ENCODE measurements at places on chromosomes 3 and 15. TPM values are rescaled to one million over a fixed set of nuclear protein-coding genes. Genes with fewer than 3 reads are reported as not detected.
A peak's percentile ranks its signal among the peaks of the same experiment; 100 is the strongest.

- DNase-seq: no peak
Measured at GRCh38 chr15:82570721-82571508, 30.7 kb upstream of the RPS17 start.

GRCh38 chr15:36218991-36219390 is 360.4 kb upstream of the CDIN1 start:
- DNase-seq: no peak

DNA sequence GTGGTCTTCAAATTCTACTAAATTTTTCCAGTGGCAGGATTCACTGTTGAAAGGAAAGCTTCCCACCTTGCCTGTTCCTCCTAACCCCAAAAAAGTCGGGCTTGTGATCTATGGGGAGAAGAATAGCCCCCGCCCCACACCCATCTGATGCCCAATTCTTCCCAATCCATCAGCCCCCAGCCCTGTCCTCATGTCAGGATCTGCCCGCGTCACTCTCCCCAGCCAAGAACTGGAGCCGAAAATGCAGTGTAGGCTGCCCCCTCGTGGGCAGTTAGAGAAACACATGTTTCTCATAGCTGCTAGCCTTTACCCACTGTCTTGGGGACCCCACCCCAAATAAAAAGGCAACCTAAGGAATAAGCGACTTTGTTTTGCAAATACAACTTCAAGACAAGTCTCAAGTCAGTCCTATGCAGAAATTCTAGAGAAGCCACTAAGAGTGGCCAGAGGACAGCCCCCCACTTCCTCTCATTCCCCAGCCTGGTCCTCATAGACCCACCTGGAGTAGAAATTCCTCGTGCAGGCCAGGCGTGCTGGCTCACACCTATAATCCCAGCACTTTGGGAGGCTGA is 13.0 kb upstream of the CSK start:
- peak; percentile 79 for DNase-seq

DNA sequence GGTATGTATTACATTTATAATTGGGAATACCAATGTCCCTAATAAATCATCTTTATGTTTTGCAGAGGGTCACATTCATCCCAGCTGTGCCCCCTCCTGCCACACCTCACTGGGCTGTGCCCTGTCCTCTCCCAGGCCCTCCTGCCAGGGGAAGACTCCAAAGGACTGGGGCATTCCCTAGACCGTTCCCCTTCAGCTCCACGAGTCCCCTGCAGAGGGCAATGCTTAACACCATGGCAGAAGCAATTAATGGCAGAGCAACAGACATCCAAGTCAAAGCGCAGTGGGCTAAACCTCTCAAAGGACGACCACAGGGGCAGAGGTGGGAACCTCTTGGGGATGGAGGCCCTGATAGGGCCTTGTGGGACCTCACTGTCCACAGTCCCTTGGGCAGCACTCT is 71.3 kb upstream of the SEC13 start:
- DNase-seq: no peak

DNA sequence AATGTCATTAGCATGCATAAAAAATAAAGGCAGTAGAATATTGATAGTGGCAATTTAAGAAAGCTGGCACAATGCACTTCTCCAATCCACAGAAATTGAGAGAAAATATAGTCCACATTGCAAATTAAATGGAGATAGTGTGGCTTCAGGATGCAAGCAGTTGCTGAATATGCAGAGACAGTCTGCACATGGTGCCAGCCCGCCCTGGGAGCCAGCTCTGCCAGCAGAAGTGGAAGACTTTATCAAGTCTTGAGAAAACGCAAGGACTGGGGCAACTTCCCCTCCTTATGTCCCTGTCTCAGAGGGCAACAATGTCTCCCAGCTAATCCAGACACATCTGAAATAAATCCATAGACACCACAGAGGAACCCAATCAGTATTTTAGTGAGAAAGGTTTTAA is 57.2 kb downstream of the MB21D2 start:
- DNase-seq: no peak

- DNase-seq: no peak
Measured at GRCh38 chr3:195274259-195274966, 3.5 kb upstream of the XXYLT1 start.

- no peak for DNase-seq
Measured at GRCh38 chr3:194279701-194280360, 71.3 kb downstream of the CPN2 start.

DNA sequence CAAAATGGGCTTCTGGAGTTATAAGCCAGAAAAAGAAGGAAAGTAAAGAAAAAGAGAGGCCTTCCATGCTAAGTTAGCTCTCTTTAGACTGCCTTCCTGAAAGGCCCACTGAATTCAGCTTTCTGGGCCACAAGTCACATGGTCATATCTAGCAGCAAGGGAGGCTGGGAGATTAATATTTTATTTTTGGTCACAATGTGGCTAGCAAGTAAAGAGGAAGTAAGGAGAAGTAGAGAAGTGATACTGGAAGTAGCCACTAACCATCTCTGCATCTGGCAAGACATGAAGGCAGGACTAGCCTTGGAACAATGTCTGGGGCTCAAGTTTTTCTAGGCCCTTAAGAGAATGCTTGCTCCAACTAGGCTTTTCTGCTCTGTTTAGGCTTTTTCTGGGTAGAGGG is 81.8 kb upstream of the UBE2E1 start:
- DNase-seq: no peak

DNA sequence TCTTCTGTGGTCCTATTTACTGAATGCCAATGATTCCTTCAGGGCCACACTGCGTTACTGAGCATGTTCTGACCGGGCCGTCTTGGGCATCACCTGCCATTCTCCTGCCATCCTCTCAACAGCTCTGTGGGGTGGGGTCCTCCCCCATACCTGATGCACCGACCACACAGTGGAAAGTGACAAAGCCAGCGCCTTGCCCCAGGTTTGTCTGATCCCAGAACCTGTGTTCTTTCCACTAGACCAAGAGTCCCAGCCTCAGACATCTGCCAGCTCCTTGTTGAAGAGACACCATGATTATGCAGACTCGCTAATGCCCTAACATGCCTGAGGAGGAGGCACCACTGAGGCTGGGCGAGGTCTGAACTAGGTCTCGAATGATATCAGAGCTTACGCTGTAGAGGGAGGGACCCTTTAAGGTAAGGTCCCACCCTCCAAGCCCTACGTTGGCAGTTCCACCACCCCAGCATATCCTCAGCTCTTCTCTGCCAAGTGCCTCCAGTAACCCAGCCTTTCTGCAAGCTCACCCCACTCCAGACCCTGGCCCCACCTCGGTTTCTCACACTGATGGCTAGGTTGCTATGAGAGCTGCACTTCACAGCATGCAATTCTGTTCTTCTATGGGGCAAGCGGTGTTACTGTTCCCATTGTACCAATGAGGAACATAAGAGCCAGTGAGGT is 29.8 kb upstream of the PLXNA1 start:
- no peak for DNase-seq

GRCh38 chr3:129942296-129942695 is 32.2 kb upstream of the TRH start:
- peak; percentile 6 for DNase-seq

GRCh38 chr3:18531662-18532061 is 106.5 kb upstream of the SATB1 start:
- DNase-seq: no peak

GRCh38 chr3:69723389-69723788 is 15.9 kb upstream of the MITF start:
- no peak for DNase-seq

DNA sequence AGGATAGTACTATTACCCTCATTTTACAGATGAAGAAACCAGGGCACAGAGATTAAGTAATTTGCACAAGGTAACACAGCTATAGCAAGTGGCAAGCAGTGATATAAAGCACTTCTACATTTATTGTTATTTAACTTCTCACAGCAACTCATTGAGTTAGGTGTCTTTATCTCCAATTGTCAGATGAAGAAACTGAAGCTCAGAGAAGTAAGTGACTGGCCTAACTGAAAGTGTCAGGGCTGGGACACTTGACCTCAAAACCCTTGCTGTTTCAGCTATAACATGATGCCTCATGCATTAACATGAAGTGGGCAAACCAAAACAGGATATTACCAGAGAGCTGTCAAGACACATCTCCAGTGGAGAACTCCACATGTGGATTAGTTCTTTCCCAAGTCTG is 65.8 kb upstream of the LEKR1 start:
- no peak for DNase-seq

DNA sequence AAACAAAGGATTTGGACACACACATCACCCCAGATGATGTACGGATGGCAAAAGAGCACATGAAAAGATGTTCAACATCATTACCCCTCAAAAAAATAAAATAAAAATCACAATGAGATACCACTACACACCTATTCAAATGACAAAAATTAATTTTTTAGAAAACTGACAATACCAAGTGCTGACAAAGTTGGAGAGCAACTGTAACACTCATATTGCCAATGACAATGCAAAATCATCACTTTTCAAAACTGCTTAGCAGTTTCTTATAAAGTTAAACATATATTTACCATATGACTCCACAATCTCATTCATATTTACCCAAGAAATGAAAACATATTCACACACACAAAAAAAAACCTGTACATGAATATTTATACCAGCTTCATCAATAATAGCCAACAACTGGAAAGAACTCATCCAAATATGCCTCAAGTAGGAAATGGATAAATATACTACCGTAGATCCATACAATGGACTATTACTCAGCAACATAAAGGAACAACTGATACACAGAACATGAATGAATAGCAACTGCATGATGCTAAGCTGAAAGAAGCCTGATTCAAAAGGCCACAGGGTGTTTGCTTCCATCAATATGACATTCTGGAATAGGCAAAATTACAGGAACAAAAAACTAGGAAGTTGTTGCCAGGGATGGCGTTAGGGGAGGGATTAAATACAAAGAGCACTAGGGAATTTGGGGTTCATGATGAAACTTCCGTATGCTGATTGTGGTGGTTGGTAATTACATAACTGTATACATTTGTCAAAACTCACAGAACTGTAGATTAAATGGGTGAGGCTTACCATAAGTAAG is 1.3 kb downstream of the FSIP1 start:
- no peak for DNase-seq

DNA sequence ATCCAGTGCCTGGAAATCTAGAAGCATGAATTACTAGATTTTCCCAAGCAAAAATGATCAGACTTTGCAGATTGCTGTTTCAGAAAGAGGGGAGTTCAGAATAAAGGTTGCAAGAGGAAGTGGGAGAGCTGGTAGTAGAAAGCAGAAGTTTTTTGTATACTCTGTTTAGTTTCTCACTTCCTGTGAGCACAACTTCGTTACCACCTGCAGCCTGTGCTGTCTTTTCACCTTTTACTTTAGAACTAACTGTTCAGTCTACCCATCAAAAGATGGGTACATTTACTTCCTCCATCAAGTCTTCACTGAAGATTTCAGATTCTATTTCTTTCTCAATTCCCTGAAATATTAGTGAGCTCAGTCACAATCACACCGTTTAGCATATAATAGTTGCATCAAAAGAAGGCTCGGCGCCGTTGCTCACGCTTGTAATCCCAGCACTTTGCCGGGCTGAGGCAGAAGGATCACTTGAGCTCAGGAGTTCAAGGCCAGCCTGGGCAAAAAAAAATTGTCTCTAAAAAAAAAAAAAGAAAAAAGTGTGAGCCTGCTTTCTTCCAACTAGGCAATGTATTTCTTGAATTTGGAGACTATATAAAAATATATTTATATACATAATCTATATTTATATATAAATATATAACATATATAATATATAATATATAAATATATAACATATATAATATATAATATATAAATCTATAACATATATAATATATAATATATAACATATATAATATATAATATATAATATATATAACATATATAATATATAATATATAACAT is 1.8 kb upstream of the CEP97 start:
- peak; percentile 47 for DNase-seq

DNA sequence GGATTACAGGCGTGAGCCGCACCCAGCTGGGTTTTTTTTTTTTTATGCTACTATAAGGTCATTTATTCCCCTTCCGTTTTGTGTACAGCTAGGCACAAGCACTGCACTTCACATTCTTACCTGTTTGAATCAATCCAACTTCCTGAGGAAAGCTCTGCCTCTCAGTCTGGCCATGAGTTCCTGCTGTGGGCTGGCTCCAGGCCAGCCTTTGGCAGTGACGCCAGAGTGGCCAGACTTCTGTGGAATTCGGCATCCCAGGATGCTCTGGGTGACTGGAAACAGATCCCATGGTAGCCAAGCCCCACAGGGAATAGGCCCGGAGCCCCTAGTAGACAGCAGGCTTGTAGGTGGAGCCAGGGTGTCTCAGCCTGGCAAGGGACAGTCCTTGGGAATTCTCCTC is 21.5 kb upstream of the TIMP4 start:
- DNase-seq: no peak

DNA sequence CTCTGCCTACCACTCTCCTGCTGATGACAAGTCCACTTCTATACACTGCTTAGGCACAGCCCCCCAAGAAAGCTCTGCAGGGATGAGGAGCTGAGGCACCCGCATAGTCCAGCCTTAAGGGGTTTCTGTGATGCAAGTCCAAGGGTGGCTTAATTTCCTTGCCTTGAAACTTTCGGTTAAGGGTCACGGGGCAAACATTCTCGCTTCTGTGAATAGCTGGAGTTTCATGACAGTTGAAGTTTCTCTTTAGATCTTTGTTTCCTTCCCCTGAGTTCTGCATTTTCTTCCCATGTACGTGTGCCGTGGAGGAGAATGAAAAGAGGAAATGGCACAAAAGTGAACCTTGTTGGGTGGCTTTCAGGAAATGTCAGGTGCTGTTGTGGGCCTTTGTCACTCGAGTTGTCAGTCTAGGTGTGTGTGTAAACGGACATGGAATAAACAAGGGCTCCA is 7.0 kb downstream of the GPR160 start:
- DNase-seq: peak; percentile 2

DNA sequence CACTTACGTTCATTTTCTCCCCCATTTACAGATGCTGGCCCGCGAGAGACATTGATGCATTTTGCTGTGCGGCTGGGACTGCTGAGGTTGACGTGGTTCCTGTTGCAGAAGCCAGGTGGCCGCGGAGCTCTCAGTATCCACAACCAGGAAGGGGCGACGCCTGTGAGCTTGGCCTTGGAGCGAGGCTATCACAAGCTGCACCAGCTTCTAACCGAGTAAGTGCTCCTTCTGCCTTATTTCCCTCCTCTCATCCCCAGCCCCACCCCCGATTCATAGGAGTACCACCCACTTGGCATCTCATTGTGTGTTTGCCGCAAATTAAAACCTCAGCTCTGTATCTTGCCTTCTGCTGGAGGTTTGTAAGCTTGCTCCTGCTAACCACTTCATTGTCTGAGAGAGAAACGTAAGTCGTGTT is 163.3 kb downstream of the AKAP13 start:
- DNase-seq: peak; percentile 31

- no peak for DNase-seq
Measured at GRCh38 chr3:54530091-54530490, 397.8 kb downstream of the LRTM1 start.

- no peak for DNase-seq
Measured at GRCh38 chr15:43527016-43527801, 9.8 kb downstream of the MAP1A start.

GRCh38 chr15:60553163-60553562 is 74.2 kb upstream of the ICE2 start:
- no peak for DNase-seq

ANKRD34C gene
- not detected for polyA plus RNA-seq

BNC1 gene
- polyA plus RNA-seq: not detected

PPP1R14D gene
- not detected for polyA plus RNA-seq

TGM5 gene
- polyA plus RNA-seq: not detected

TWF2 gene
- 142 TPM for polyA plus RNA-seq

CCR8 gene
- polyA plus RNA-seq: not detected

PROS1 gene
- polyA plus RNA-seq: not detected

SOX2 gene
- polyA plus RNA-seq: not detected

RAB6B gene
- polyA plus RNA-seq: 0.38 TPM

TMIE gene
- polyA plus RNA-seq: 1.1 TPM

LMAN1L gene
- not detected for polyA plus RNA-seq

CDCP1 gene
- polyA plus RNA-seq: not detected

DNAH12 gene
- not detected for polyA plus RNA-seq

TEX55 gene
- not detected for polyA plus RNA-seq

RGMA gene
- polyA plus RNA-seq: not detected

OR5K2 gene
- not detected for polyA plus RNA-seq

FBXL2 gene
- polyA plus RNA-seq: 0.03 TPM

SPTBN5 gene
- polyA plus RNA-seq: 0.02 TPM

Data from naive thymus-derived CD8-positive, alpha-beta T cell (primary cell).